ENCODE measurements at places on chromosomes 4 and X.
A peak's percentile ranks its signal among the peaks of the same experiment; 100 is the strongest.

- peak; percentile 90 for DNase-seq
Observed at GRCh38 chrX:31353095-31353494, 281.3 kb upstream of the FTHL17 start.

GRCh38 chr4:169184236-169184635 is 86.5 kb downstream of the SH3RF1 start:
- DNase-seq: no peak

GRCh38 chr4:126298271-126298670 is 983.5 kb downstream of the FAT4 start:
- no peak for DNase-seq

DNA sequence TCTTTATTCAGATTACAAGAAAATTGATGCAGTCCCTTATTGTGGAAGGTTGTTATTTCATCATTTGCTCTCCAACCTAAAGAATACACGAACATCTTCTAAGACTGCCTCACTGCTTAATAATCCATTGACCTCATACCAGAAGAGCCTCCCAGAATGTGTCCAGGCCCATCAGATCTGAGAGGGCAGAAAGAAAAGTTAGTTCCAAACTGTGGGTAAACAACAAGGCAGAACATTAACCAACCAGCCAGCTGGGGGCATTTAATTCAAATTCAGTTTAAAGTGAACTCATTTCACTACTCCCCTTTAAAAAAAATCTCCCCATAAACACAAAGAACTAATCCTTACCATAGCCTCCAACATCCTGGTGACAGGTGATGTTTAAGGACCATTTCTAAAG is 13.8 kb downstream of the GPC4 start:
- no peak for DNase-seq

DNA sequence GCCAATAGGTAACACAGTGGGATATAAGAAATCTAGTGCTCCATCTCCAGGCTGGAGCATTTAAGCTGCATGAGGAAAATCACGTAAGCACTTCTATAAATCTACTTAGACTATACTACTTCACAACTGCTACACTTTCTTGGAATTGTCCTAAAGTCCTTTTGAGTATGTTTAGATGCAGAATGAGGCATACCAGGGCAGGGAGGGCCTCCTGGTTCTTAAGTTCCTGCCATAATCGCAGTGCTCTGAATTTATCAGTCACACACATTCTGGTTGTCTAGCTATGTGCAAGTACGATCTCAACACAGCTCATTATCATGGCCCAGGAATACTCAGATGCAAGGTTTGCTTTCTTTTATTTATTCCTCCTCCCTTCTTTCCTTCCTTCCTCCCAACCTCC is 130.3 kb downstream of the GUCY2F start:
- no peak for DNase-seq

GRCh38 chr4:80535551-80535950 is 200.0 kb downstream of the CFAP299 start:
- no peak for DNase-seq

- DNase-seq: peak; percentile 51
Observed at GRCh38 chr4:48109413-48110263, 24.4 kb downstream of the TXK start.

DNA sequence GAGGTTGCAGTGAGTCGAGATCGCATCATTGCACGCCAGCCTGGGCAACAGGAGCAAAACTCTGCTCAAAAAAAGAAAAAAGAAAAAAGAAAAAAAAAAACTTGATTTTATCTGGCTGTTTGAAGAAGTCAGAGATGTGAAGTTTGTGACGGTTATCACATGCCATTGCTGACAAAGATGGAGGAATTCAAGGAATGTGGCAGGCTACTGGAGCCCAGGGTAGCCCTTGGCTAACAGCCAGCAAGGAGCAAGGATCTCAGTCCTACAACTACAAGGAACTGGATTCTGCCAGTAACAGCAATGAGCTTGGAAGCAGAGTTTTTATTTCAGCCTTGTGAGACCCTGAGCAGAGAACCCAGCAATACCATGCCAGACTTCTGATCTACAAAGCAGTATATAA is 24.3 kb upstream of the TET2 start:
- peak; percentile 64 for DNase-seq

GRCh38 chr4:129246910-129247461 is 151.0 kb downstream of the C4orf33 start:
- no peak for DNase-seq

DNA sequence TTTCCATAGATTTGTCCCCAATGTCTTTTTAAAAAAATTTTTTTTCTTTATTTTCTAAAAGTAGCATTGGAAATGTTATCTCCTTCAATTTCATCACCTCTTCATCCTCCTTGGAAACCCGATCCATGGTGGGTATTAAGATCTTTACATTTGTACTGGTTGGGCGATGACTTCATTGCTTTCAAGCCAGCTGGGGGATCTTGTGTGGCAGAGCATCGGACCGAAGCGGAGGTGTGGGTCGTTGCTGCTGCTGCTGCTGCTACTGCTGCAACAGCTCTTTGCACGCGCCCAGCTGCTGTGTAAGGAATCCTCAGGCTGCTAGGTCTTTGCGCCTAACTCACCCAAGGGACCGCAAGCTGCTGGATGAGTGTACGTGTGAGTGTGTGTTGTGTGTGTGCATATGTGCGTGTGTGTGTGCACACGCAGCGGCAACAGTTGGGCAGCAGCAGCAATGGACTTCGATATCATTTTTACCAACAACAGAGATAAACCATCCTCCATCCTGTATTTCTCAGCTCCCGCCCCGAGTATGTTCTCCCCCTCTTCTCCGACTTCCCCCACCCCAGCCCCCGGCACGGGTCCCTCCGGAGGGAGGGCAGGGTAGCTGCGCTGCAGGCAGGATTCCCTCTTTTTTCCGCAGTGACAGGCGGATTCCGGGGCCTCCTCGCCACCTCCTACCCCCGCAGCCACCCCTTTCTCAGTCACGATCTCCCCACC is 768 bp upstream of the CDKL5 start:
- peak; percentile 50 for DNase-seq

DNA sequence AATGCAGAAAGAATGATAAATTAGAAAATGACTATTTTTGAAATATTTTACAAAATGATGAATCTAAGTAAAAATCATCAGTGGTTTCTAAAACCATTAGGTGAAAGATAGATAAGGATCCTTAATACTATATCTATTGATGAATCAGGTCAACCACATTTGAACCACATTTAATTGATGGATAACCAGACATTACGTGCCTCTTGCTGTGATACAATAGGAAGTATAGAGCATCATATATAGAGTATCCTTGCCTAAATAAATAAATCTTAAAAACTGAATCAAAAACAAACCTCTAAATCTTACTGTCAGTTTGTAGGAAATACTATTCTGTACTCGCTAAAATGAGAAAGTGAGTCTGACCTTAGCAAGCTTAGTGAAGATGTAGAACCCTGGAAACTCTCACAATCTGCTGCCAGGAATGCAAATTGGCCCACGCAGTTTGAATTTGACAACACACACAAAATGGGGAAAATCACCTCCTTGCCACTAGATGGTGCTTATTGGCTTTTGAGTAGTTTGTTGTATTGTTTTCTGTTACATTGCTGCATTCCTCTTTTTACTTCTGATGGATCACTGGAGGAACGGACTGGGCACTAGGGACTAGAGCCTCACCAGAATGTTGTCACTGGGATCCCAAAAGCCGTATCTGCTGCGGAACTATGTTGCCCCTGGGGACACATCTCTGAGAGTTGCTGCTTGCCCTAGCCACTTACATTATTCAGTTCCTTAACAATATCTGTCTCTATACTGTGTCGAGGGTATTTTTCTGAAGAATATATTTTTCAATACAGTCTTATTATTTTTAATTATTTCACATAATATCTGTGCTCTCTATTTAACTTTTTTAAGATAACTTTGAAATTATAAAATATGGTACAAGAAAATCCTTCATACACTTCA is 25.4 kb upstream of the SLAIN2 start:
- peak; percentile 72 for DNase-seq

DNA sequence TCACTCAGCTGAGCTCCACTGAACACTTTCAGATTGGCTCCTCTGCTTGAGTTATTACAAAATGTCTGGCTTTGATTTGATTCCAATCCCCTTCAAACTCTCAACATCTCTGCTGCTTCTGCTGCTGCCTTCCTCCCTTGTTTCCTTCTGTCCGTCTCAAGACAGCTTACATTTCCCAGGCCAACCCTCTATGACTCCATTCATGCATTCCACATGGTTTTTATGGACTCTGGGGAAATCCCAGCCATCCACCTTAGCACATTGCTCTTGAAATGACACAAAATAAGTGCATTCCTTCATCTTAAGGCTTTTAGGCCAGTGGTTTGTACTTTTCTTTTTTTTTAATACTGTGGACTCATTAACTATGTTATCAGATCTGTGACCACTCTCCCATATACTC is 68.5 kb upstream of the TMEM164 start:
- no peak for DNase-seq

GRCh38 chr4:181127171-181127570 is 1116.0 kb upstream of the TENM3 start:
- no peak for DNase-seq

Data from RPMI7951 (cell line).